ENCODE measurements at places on chromosomes 1 and 21.

DNA sequence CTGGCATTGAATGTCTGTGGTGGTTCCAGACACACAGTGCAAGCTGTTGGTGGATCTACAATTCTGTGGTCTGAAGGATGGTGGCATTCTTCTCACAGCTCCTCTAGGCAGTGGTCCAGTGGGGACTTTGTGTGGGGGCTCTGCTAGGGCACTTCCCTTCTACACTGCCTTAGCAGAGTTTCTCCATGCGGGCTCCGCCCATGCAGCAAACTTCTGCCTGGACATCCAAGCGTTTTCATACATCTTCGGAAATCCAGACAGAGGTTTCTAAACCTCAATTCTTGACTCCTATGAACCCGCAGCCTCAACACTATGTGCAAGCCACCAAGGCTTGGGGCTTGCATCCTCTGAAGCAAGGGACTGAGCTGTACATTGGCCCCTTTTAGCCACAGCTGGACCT is 43.0 kb downstream of the RGS18 start:
- DNase-seq: no peak

- DNase-seq: no peak
Measured at GRCh38 chr1:228194921-228195812, 12.7 kb upstream of the OBSCN start.

DNA sequence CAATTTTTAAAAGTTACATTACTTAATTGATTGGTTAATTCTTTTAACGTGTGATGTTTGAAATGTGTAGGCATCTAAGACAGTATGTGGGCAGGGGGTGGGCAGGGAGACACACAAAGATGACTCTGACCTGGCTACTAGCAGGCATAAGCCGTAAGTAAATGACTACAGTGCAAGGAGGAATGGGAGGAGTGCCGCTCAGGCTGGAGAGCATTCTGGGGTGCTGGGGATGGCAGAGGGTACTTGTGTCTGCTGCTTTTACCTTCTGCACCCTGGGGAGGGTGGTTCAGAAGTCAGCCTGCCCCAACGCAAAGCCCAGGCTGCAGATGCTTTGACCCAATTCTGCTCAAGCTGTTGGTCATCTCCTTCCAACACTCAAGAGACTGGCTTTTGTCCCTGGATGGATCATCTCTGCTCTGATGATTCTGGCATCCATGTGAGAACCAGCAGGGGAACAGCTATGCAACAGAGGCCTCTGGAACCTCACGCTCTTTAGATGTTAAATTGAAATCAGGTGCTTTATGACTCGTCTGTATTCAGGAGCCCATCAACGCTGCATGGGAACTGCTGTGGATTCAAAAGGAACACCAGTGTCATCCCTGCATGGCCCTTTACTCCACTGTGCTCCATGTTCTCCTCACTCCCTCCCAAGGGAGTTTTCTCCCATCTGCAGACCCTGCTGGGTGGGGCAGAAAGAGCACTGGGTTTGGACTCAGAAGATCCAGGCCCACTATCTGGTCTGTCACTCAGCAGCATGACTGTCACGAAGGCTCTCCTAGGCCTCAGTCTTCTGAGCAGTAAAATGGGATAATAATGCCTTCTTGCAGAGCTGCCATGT is 78.8 kb downstream of the FAM78B start:
- DNase-seq: no peak

DNA sequence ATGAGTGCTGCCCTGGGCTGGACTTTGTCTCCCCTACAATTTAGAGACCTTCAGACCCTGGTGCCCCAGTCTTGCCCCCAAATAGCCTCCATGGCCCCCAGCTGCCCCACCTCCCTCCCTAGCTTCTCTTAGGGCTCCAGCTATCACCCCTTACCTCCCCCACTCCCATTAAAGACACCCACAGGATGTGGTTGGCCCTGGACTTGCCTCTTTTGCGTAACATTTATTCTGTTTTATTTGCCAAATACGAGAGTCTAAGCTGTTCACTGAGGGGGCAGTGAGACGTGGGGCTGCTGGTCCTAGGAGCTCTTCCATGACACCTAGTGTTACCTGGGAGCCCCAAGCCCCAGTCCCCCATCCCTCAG is 4.5 kb downstream of the ZC3H12A start:
- DNase-seq: no peak

DNA sequence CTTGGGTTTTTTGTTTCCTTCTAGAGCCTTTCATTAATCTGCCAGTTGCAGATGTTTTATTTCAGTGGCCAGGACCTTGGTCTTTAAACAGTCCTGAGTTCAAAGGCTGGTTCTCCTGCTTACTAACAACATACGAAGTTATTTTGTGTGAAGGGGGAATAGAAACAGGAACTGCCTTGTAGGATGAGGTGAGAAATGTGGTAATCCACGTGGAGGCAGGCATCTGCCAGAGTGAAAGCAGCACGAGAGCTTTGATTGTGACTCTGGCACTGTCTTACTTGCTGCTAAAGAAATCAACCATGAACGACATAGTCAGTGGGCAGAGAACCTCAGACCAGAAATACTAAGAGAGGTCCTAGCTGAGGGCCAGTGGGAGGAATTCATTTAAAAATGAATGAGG is 30.4 kb downstream of the TMEM63A start:
- DNase-seq: no peak

DNA sequence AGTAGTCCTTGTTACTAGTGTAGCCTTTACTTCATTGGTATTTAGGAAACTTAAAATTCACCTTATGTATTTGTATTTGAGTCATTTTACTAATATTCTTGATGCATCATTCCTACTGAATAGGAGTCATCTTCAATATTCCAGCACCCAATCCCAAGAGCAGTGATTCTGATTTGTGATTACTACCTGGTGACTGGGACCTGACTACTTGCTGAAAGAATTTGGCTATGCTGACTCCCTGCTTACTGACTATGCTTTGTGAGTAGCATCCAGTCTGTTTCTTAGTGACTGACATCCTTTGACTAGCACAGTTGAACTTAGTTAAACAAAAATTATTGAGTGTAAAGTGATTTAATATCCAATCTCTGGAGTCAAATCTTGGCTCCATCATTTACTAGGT is 129.9 kb upstream of the NEGR1 start:
- no peak for DNase-seq

DNA sequence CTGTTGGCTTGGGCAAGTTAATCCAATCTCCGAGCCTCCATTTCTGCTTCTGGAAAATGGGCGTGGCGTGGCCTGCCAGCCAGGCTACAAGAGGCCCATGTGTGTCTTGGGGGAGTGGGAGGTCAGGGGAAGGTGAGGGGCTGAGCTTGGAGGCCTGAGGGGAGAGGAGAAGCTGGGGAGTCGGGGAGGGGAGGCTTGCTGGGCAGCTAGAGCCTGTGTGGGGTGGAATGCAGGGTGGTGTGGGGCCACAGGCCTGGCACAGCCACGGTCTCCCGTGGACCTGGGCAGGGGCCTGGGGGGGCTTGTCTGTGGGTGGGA is 14.6 kb downstream of the SLC66A1 start:
- DNase-seq: no peak

- DNase-seq: no peak
Measured at GRCh38 chr1:246492611-246493245, 14.4 kb downstream of the SMYD3 start.

DNA sequence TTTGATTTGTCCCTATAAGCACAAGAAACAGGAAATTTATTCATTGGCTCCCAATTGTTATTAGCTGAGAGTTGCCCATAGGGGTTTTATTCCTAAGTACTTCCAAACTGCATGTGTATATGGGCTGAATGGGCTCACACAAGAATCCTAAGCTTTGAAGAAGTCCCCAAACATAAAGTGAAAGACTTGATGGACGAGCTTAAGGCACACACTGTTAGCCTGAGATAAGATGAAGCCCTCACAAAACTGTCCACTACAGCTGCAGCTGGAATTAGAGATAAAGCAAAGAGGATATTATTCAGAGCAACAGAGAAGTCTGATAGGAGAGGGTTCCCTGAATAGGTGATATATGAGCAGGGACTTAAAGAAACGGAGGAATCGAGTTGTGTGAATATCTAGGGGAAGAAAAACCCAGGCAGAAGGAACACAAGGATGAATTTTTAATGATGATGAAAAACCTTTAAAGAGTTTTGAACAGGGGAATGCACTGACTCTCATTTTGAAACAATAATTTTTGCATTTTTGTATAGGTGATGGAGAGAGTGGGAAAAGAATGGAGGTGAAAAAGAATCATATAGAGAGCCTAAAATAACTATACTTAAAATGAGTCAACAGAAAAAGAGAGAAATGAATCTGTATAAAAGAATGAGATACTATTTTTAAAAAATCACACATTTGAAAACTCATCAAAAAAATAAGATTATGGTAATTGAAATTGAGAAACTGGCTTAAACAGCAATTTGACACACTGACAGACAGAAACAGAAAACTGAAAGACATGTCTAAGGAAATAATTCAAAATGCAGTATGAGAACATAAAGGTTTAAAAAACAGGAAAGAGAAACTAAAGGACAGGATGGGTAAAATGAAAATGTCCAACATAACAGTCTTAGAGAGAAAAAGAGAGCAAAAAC is 133.6 kb upstream of the POGK start:
- DNase-seq: no peak

DNA sequence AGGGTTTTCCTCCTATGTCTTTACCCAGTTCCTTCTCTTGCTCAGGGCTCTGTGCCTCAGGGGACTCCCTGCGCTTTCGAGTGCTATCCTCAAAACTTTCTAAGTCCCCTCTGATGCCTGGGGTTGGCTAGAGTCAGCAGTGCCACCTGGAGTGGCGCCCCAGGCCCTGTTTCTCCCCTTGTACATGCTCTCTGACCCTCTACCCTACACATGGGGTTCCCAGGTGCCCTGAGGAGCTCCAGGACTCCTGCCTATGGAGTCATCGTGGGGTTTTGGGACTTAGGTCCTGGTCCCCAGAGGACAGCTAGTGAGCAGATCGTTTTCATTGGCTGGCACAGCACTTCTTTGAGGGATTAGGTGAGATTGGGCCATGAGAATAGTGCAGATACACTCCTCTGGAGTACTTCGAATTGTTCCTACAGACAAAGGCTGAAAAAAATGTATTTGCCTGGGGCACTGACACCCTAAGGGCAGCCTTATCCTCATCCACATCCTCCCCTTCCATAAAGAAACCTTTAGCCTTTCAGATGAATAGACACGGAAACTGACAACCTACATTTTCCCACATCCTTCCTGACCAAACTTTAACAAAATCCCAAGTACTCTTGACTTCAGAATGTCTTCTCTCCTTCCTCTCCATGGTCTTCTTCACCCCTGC is 41.5 kb downstream of the LGR6 start:
- no peak for DNase-seq

- no peak for DNase-seq
Measured at GRCh38 chr1:228315945-228316588, 90.6 kb downstream of the TRIM11 start.

DNA sequence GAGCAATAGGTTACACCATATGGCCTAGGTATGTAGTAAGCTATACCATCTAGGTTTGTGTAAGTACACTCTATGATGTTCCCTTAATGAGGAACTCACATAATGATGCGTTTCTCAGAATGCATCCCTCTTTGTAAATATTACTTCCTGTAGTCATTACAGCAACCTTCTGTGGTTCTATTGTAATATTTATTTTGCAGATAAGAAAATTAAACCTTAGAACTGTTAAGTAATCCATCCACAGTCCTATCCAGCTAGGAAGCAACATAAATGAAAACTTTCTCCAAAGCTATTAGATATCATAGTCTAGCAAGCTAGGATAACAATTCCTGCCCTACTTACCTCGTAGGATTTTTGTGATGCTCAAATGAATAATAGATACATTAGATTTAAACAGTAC is 88.7 kb downstream of the WLS start:
- no peak for DNase-seq

GRCh38 chr1:45009956-45010854 is 919 bp downstream of the HECTD3 start:
- peak; percentile 67 for DNase-seq

GRCh38 chr1:235331401-235331800 is 3.0 kb downstream of the GGPS1 start:
- no peak for DNase-seq

GRCh38 chr1:182556279-182556678 is 32.8 kb downstream of the RNASEL start:
- no peak for DNase-seq

DNA sequence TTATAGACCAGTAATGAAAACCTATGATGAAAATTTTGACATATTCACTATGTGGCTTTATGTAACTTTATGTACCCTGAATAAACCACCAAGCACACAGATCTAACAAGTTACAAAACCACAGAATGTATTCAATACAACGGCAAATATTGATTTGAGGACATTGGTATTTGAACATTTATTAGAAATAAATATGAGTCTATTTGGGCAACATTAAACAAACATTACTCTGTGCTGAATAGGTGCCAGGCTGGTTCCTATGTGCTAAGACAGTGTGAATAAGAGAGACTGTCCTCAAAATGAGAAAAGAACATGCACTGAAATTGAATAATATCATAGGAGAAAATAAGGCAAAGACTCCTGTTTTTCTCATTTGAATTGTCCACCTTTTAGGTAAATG is 1341.2 kb downstream of the PLA2G4A start:
- no peak for DNase-seq

GRCh38 chr1:165375623-165376022 is 19.1 kb upstream of the LMX1A start:
- no peak for DNase-seq

- DNase-seq: no peak
Measured at GRCh38 chr1:159994896-159995295, 36.9 kb downstream of the PIGM start.

DNA sequence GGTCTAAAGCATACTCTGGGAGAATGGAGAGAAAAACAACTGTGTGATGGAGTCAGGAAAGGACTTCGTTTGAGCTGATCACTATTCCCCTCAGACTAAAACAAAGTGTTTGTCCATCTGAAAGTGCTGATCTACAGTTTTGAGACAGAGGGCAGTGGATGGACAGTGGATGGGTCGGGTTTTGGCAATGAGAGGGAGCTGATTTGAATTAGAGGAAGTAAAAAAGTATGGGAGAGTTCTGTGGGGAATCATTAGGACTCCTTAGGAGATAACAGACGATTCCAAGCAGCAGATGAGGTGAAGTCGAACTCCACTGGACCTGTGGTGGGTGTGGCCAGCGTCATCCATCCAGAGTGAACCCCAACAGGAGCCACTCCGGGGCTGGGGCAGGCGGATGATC is 62.3 kb downstream of the PTGS2 start:
- no peak for DNase-seq

DNA sequence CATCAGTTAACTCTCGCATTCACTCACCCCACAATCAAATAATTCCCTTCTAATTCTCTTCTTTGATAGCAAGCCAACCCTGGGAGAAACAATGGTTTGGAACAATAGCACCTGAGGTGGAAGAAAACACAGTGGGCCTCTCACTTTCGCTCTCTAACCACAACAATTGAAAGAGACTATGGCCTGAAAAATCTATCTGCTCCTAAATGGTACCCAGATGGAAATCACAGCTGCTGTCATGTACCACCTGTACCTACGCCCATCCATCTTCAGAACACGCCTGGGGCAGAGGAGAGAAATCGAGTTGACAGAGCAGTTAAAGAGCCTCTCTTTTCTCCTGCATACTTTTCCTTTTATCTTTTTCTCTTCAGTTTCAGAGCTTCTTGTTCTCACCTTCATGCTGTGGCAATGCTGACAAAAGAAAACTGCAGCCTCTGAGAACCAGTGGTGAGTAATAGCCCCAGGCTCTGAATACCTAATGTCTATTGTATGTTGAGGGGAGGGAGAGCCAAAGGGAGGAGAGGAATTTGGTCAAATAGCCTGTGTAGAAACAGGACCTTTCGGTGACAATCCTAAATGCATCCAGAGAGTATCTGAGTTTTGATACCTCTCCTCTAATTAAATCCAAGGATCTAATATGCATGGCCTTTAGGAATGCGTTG is 57.7 kb downstream of the ZC3H11B start:
- no peak for DNase-seq

All from type B pancreatic cell (in vitro differentiated cells).